ENCODE measurements at places on chromosomes 2 and 18.

- DNase-seq: no peak
These were observed 7.8 kb upstream of the CNNM3 start for GRCh38 chr2:96808176-96808837.

DNA sequence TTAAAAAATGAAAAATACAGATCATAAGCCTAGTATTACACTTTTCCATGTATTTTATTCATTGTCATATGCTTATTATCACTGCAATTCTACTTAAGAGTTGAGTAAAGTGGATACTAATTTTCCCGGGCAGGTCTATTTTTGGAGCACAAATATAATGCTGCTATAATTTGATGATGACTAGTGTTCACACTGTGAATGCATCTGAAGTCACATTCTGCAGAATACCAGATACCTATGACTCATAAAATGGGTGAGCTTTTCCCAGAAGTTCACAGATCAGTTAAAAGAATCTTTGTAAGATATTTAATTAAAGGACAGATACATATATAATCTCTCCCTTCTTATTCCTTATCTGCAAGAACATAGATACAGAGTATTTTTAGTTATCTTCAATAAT is 79.8 kb upstream of the MC4R start:
- no peak for DNase-seq

GRCh38 chr2:28692411-28692810 is 59.2 kb upstream of the PPP1CB start:
- no peak for DNase-seq

DNA sequence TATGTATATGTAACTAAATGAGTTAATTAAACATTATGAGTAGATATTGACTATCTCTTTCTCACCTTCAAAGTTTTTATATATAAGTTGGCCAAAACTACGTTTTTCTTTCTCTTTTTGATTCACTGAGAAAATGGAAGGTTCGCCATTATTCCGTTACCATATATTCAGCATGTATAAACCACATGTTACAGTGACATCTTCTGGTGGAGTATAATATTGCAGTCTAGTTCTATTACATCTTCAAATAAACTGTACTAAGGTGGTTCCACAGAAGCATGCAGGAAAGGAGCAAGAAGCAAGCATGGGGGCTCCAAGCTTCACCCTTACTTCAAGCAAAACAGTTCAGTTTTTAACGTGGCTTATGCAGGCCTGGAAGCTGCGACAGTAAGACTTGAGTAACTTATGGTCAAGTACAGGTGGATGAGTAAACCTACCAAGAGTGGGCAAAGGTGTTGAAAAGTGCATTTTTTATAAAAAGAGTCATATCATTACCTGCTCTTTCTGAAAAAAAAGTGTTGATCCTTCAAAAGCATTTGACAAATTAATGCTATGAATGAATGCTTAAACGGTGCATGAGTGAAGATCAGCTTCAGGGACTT is 129.8 kb upstream of the RAB6C start:
- no peak for DNase-seq

DNA sequence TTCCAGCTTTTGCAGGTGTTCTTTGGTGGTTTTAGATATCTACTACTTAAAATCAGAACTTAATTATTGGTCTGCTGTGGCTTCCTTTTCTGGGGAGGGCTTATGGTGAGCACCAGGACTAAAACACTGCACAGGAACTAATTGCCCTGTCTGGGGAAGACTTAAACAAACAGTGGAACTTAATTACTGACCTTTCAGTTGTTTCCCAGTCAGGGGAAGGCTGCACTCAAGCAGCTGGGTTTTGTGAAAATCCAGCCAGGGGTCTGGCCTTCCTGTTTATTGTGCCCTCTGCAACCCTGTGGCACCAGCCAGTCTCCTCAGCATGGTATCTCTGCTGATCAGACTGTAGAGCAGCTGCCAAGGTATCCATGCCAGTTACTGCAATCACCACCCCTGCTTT is 398.2 kb downstream of the ADCYAP1 start:
- DNase-seq: no peak

GRCh38 chr2:44559108-44559507 is 197.4 kb downstream of the CAMKMT start:
- DNase-seq: no peak

- DNase-seq: no peak
These were observed 11.8 kb upstream of the GPR17 start for GRCh38 chr2:127634066-127634617.

- no peak for DNase-seq
These were observed 265.5 kb downstream of the ATAD2B start for GRCh38 chr2:23661276-23662050.

DNA sequence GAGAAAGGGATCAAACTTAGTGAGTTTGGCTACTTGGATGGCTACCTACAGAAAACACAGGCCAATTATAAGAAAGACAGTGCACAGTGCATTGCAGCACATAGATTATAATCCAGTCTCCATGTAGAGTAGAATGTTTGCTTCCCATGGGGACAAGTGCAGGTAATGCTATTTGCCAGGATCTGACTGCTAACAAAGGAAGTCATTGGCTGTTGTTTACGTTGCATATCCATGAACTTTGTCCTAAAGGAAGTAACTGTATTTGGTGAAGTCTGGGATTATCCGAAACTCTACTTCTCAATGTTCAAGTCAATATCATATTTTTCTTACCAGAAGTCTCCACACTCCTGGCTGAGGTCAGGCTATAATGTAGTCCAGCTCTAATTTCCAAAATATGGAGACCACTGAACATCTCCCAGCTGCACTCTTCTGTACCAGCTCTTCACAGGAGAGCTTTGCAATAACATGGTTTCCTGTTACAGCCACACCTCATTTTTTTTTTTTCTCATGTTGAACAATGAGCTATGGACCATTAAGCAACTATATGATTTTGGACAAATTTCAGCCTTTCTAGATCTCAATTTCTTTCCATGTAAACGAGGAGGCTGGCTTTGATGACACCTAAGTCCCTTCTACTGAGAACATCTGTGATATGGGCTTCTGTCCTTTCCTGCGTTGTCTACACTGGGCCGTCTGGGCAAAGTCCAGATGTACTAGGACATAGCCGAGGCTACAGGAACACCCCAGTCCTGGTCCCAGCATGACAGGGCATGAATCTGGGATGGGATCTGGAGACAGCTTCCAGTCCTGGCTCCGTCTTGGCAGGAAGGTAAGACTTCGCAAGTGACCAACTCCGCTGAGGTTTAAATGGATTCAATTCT is 154.8 kb downstream of the LAMA1 start:
- no peak for DNase-seq

GRCh38 chr2:229725716-229726574 is 11.6 kb upstream of the DNER start:
- no peak for DNase-seq

GRCh38 chr18:74825460-74825859 is 227.8 kb downstream of the ZNF407 start:
- DNase-seq: no peak

Data from stimulated activated CD8-positive, alpha-beta memory T cell treated with anti-CD3 and anti-CD28 coated beads, Interleukin-12 subunit alpha, Interleukin-12 subunit beta, amount 100 ng/mL, for 1 hour (primary cell).